ENCODE measurements at places on chromosomes 6 and 20. TPM values are rescaled to one million over a fixed set of nuclear protein-coding genes. Genes with fewer than 3 reads are reported as not detected.

FAM83C gene
- not detected for total RNA-seq

GSTA3 gene
- total RNA-seq, result not detected

IL20RA gene
- total RNA-seq, result 6.0 TPM

DNA sequence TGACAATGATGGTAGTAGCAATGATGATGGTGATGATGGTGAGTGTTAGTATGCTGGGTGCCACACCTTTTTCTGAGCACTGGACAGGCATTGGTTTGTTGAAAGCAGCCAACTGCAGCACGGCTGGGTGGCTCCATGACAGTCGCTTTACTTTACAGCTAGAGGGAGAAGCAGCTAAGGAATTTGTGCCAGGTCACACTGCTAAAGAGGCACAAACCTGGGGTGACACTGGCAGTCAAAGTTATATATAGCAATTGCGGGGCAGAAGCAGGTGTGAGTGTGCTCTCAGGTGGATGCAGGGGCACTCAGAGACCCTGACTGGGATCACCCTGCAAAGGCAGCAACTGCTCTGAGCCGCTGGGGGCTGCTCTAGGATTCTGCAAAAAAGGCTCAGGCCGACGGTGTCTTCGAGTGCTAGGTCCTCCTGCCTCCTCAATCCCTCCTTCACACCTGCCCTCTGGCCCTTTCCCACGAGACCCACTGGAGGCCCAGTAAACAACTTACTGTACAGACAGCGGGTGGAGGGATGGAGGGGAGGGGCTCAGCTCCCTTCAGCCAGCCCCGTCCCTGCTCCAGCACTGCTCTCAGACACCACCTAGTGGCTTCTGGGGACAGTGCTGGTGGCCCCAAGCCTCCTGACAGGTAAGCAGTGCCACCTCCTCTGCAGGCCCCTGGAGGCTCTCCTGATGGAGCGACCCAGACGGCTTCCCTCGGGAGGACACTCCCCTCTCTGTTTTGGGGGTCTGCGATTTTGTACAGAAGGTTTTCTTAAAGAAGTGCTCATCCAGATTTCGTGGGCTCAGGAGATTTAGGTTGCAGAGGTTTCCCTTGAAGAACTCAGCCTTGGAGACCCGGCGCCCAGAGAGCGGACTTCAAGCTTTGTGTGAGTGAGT, 4.4 kb upstream of the RPS21 start:
- no peak overlapping the region for H3K4me3 ChIP-seq
- no peaks in the 10 kb centered on the region for H3K27me3 ChIP-seq
- peaks cover 21% of the 10 kb centered on the region for H3K4me1 ChIP-seq
- H3K27ac ChIP-seq, result no peak overlapping the region
- H3K36me3 ChIP-seq, result peaks cover 4% of the 10 kb centered on the region

- H3K4me1 ChIP-seq, result no peaks in the 10 kb centered on the region
- DNase-seq, result no peak
- H3K4me3 ChIP-seq, result no peak overlapping the region
- peaks cover 16% of the 10 kb centered on the region for H3K36me3 ChIP-seq
- H3K27me3 ChIP-seq, result no peaks in the 10 kb centered on the region
- no peak overlapping the region for H3K27ac ChIP-seq
Observed at GRCh38 chr6:53284901-53285300, 63.8 kb downstream of the ELOVL5 start.

- H3K4me3 ChIP-seq, result no peak overlapping the region
- H3K4me1 ChIP-seq, result no peaks in the 10 kb centered on the region
- peak; percentile 53 for DNase-seq
- H3K36me3 ChIP-seq, result no peaks in the 10 kb centered on the region
- no peaks in the 10 kb centered on the region for H3K27me3 ChIP-seq
Observed at GRCh38 chr6:130843575-130844320, 16.5 kb downstream of the SMLR1 start.
